ENCODE measurements at places on chromosomes 5 and 9.

- no peak for DNase-seq
Observed at GRCh38 chr5:42035526-42035925, 110.4 kb downstream of the FBXO4 start.

- no peak for DNase-seq
Observed at GRCh38 chr5:42579320-42579719, 156.1 kb downstream of the GHR start.

DNA sequence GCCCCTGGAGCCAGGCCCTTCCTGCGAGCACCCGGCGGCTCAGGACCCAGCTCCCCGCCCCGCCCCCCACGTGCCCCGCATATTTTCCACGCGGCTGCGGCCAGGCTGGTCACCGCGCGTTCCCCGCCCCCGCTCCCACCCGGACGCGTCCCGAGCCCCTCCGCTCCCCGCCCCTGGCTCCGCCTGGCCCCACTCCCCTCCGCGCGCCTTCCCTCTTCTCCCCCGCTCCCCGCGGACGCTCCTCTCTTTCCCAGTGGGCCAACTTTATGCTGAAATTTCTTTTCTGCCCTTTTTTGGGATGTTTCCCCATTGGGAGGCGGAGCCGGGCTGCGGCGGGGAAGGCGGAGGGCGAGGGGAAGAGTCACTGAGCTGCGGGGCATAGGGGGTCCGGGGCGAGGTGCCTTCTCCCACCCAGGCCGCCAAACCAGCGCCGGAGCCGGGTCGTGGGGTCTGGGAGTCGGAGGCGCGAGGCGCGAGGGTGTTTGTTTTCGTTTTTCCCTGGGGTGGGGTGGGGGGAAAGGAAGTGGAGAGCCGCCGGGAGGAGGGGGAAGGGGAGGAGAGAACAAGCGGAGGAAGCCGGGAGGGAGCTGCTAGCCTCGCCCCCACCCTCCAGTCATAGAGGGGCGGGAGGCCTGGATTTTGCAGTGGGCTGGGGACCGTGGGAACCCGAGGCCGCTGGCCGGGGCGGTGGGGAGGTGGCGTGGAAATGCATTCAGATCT lies 1.0 kb upstream of the TPM2 start:
- peak; percentile 20 for DNase-seq

DNA sequence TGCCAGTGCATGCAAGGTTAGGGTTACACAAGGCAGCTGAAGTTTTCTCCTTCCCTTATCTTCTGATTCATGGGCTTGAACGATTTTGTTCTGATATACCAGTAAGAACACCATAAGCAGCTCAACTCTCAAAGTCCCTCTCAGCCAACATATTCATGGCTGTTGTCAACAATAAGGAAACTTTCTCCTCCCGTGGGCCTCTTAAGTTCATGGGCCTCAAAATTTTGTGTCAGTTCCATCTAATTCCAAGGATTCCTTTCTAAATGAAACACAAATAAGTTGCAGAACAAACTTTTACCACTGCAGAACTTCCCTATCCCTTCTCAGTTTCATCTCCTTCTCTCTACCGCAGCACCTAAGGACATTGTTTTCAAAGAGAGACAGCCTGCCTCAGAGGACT lies 23.6 kb upstream of the CAST start:
- no peak for DNase-seq

DNA sequence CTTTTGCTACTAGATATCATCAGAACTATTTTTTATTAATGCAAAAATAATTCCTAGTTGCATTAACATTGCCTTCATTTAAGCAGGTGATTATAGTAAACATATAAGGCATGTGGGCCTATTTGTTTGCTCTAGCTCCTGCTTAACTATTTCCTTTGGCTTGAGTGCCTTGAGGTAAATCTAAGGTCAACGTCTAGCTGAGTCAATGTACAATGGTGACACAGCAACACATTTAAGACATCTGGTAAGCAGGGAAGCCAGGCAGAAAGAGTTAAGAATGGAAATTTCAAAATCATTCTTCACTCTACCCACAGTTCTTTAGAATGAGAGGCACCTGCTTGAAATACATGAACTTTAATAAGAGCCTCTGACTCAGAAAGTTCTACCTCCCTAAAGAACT lies 111.9 kb upstream of the FST start:
- DNase-seq, result no peak

DNA sequence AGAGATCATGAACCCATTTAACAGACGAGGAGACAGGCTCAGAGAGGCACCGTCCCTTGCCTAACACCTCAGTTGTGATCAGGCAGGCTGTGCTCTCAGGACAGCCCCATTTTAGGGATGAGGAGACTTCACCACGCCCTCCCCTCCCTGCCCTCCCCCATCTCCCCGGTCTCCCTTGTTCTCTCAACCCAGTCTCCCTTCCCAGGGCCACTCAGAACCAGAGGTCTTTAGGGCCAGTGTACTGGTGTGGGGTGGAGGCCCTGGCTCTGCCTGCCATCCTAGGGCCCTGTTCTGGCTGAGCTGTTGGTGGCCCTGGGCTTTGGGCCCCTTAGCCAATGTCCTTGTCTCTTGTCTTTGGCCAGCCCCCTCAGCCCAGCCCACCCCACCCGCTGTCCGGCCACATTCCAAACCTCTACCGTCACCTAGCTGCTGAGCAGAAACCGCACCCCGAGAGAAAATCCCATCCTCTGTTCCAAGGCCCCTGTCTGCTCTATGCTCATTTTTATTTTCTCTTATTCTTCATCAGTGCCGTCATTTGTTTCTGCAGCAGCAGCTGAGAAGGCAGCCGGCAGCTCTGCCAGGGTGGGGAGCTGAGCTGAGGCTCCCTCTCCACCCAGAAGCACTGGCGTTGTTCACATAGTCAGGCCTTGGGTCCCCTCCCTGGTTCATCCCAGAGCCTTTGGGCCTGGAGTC lies 33.9 kb downstream of the OLFML2A start:
- DNase-seq, result no peak

DNA sequence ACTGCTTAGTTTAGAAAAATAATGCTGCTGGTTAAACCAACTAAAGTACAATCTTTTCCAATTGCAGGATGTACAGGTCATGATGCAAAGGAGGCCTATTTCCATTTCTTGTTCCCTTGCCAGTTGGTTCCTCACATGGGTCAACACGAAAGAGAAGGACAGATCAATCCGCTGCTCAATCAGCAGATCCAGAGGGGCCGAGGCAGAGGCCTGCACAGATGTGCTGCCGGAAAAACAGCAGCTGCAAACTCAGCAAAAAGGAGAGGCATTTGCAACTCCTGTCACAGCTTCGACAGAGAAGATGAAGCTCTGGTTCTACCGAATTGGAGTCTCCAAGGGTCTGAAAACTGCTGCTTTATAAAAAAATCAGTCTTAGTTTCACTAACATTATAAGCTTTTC lies 69.8 kb downstream of the NIPSNAP3B start:
- DNase-seq, result no peak

DNA sequence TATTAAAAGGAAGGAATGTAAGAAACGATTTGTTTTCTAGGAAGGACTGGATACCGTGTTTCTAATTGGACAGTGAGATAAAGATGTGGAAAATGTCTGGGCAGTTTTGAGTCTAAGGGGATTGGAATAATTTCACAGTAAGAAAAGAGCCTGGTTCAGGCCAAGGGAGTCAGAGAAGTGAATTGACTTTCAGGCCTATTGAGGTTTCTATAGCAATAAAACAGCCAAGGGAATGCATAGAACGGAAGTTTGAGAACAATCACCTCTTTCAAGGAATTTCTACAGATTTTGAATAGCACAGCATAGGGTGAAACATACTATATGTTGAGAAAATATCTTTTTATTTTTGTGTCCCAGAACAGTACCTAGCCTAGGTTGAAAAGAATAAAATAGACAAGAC lies 271.6 kb upstream of the TRPM3 start:
- DNase-seq, result no peak

GRCh38 chr5:109759306-109759705 lies 69.6 kb downstream of the MAN2A1 start:
- no peak for DNase-seq

DNA sequence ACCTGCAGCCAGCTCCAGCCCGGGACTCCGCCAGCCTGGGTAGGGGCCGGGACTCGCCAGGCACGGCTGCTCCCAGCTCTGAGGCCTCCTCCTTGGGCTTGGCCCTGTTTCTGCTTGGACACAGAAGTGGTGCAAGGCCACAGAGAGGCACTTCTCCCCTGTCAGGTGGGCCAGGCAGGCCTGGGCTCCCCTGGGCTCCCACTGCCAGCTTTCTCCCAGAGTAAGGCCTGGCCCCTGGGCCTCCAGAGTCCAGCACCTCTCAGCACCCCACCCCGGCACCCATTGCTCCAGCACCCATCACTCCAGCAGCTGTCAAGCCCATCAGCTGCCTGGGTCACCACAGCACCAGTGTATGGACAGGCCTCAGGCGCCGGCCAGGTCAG lies 71.1 kb upstream of the LRRTM2 start:
- no peak for DNase-seq

DNA sequence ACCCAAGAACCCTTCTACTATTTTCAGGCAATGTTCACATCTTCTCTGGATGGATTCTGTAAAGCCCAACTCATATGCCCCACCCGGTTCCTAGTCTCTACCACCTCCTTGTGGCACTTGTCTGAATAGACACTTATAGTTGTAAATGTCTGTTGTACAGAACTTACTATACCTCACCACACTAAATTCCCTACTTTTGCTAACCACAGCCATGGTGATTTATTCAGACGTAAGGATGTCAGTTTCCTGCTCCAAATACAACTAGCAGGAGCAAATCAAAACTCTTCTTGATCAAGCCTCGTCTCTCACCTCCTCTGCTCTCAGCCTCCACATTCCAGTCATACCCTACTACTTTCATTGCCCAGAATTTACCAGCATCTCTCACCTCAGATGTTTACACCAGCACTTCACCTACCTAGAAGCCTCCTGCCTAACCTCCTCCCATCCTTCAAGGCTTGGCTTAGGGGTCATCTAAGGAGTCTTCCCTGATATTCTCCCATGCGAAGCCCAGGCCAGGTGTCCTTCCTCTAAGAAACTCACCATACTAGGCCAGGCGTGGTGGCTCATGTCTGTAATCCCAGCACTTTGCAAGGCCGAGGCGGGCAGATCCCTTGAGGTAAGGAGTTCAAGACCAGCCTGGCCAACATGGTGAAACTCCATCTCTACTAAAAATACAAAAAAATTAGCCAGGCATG lies 75.5 kb downstream of the MAPKAP1 start:
- peak; percentile 34 for DNase-seq

DNA sequence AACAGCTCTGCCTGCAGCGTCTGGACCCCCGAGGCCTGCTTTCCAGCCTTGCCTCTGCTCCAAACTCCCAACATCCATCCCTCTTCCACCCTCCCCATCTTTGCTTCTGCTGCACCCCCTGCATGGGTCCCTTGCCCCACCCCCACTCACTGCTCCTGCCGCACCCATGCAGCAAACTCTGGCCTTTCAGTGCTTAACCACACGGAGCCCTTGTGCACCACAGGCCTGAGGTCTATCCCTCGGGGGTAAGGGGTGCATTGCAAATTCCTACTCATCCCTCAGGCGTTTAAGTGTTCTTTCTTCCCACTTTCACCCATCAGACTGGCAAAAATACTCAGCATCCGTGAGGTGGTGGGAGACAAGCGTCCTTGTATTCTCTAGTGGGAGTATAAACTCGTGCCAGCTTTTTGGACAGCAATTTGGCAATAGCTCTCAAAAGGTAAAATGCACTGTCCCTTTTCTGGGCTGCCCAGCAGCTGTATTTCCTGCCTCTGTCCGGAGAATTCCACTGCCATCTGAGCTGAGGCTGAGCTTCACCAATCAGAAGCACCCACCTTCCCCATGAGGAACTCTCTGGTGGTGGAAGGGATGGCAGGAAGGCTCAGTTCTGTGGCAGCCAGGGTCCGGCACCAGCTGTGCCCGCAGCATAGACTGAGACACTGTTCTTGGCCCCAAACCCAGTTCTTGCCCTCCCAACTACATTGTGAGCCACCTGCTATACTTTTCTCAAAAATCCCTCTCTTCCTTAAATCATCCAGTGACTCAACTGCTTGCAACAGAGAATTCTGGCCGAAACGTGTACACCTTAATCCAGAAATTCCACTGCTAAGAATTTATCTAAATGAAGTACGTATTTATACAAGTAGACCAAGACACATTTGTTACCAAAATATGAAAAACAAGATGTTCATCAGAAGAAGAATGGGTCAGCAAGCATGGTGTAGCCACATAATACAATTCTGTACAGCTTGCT lies 15.0 kb downstream of the PSMB7 start:
- no peak for DNase-seq

GRCh38 chr9:115202960-115203751 lies 85.2 kb upstream of the TNC start:
- DNase-seq, result no peak

GRCh38 chr5:61280761-61281427 lies 51.2 kb upstream of the ZSWIM6 start:
- DNase-seq, result no peak

- DNase-seq, result no peak
Observed at GRCh38 chr9:27870404-27870803, 297.1 kb upstream of the C9orf72 start.

DNA sequence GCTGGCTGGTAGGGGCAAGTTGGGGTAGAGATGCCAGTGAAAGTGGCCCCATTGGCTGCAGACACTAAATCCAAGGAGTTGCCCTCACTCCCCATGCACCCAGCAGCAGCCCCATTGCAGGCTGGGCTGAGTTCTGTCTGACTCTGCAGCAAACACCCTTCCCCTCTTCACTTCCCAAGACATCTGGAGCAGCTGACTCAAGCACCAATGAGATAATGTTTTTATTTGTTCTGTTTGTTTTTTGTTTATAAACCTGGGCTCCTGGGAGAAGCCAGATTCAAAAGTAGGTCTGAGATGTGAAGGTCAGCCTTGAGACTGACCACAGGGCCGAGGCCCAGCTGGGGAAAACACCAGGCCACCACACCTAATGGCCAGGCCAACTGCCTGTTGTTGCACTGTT lies 545.9 kb upstream of the KLF4 start:
- DNase-seq, result no peak

DNA sequence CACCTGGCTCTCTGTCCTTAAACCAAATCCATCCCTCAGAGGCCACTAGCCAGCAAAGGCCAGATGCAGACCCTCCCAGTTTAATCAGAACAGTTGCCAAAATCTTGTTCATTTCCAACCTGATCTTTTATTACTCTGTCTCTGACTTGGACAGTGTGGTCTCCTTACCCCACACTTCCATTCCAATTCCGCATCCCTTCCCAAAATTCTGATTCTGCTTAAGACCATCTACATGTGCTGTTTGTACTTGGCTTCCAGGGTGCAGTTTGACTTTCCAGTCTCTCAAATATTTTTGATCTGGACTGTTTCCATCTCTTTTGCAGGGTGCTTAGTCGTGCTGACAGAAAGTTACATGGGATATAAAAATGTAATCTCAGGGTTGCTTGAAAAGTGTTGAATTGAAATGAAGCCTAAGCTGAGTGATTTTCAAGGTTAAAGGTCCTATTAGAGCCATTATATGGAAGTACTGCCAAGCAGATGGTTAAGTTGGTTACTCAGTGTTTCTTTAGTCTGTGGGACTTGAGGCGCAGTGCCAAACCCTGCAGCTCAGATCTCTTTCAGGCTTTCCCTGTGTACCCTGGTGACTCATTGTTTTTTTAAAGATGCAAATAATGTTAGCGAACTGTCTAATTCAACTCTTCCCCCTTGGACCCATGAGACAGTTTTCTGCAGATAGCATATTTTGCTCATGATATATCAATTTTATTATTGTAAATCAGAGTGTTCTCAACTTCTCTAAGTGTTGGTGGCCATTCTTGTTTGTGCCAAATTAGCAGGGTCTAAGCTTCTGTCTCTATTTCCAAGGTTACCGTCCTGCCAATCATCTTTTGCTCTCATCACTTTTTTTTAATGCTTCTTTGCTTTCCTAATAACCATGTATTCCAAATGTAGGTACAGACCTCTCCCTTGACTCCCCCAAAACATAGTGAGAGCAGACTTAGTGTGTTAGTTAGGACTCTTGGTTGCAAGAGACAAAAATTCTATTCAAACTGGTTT lies 18.2 kb upstream of the DCP2 start:
- DNase-seq, result peak; percentile 49

GRCh38 chr5:110038297-110038997 lies 348.7 kb downstream of the MAN2A1 start:
- DNase-seq, result no peak

- no peak for DNase-seq
Observed at GRCh38 chr9:120713257-120714087, 798 bp downstream of the MEGF9 start.
